Calu3 (cell line): ENCODE measurements at places on chromosomes 4 and X. TPM values are rescaled to one million over a fixed set of nuclear protein-coding genes. Genes with fewer than 3 reads are reported as not detected.
A peak's percentile ranks its signal among the peaks of the same experiment; 100 is the strongest.

DNA sequence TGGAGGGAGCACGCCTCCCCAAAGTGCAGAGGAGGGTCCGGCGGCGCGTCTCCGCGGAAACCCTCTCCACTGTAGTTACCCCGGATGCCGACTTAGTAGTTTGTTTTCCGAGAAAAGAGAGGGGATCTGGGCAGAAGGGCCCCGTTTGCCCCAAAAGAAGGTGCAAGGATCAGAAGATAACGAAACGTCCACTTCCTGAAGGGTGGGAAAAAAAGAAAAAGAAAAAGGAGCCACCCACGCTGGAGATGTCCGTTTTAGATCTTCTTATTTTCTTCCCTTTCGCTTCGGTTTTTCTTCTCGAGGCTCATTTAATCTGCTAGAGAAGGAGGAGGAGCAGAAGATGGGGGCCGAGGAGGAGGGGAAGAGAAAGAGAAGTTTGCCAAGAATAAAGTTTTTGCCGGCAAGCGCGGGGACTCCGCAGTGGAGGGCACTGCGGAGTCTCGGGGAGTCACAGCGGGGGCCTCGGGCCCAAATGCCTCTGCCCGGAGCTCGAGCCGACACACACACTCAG is 517 bp downstream of the LEF1 start:
- no peak overlapping the region for H3K27ac ChIP-seq
- H3K4me3 ChIP-seq: peak overlapping the region; percentile 82
- peaks cover 72% of the 10 kb centered on the region for H3K27me3 ChIP-seq
- DNase-seq: no peak

The PRDX4 gene
- 129 and 132 TPM in 2 replicates for total RNA-seq

- no peak overlapping the region for H3K27ac ChIP-seq
- H3K4me3 ChIP-seq: no peak overlapping the region
- no peak for DNase-seq
Observed at GRCh38 chr4:6887591-6888371, 21.8 kb upstream of the TBC1D14 start.

DNA sequence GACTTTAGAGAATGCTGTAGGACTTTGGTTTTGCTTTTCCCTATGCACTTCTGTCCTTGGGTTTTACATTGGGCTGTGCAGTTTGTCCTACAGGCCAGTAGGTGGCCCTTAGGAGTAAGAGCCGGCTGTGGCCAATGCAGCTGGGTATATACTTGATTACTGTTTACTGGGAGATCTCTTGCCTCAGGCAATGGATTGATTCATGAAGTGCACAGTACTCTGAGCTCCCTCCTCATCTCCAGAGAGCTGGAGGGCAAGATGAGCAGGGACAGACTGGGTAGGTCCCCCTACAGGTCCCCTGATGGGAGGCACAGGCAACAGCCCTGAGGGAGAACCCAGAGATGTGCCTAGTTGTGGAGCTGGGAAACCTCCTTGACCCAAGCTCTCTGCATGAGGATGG is 103.8 kb upstream of the QRFPR start:
- DNase-seq: peak; percentile 19
- H3K4me1 ChIP-seq: no peaks in the 10 kb centered on the region
- no peaks in the 10 kb centered on the region for H3K36me3 ChIP-seq
- H3K27me3 ChIP-seq: no peaks in the 10 kb centered on the region
- H3K27ac ChIP-seq: no peak overlapping the region

The FRMD7 gene
- total RNA-seq: not detected in 2 replicates

GRCh38 chr4:79915246-79915645 is 157.8 kb downstream of the ANTXR2 start:
- no peaks in the 10 kb centered on the region for H3K27me3 ChIP-seq
- no peaks in the 10 kb centered on the region for H3K36me3 ChIP-seq
- no peak overlapping the region for H3K27ac ChIP-seq
- no peak overlapping the region for H3K4me3 ChIP-seq
- no peak for DNase-seq
- no peaks in the 10 kb centered on the region for H3K4me1 ChIP-seq

GRCh38 chr4:37978248-37978924 is 18.2 kb downstream of the PTTG2 start:
- H3K27ac ChIP-seq: peak overlapping the region; percentile 17
- no peaks in the 10 kb centered on the region for H3K27me3 ChIP-seq
- H3K36me3 ChIP-seq: peaks cover 6% of the 10 kb centered on the region
- DNase-seq: peak; percentile 28
- H3K4me3 ChIP-seq: peak overlapping the region; percentile 67
- H3K4me1 ChIP-seq: peaks cover 26% of the 10 kb centered on the region

DNA sequence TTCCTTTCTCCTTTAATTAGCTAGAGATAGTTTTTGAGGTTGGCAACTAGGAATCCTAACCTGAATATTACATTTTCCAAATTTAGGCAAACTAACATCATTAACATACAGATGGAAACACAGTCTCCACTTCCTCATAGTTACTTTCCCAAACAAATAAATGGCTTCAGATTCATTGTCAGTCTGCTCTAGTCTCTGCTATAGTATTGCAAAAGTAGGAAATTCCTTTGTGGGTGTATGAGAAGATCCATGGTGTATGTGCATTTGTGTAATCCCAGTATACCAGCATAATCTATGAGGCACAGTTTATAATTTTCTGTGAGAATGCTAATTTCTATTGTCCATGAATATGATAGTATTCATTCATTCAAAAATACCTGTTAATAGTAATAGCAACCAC is 3.0 kb upstream of the NDP start:
- DNase-seq: no peak
- H3K27ac ChIP-seq: no peak overlapping the region
- H3K36me3 ChIP-seq: peaks cover 12% of the 10 kb centered on the region
- no peaks in the 10 kb centered on the region for H3K27me3 ChIP-seq

GRCh38 chr4:98565681-98566301 is 92.6 kb downstream of the TSPAN5 start:
- H3K36me3 ChIP-seq: no peaks in the 10 kb centered on the region
- no peaks in the 10 kb centered on the region for H3K4me1 ChIP-seq
- no peak overlapping the region for H3K27ac ChIP-seq
- no peak for DNase-seq
- no peaks in the 10 kb centered on the region for H3K27me3 ChIP-seq

The TMEM150C gene
- 0.98 and 1.4 TPM in 2 replicates for total RNA-seq

DNA sequence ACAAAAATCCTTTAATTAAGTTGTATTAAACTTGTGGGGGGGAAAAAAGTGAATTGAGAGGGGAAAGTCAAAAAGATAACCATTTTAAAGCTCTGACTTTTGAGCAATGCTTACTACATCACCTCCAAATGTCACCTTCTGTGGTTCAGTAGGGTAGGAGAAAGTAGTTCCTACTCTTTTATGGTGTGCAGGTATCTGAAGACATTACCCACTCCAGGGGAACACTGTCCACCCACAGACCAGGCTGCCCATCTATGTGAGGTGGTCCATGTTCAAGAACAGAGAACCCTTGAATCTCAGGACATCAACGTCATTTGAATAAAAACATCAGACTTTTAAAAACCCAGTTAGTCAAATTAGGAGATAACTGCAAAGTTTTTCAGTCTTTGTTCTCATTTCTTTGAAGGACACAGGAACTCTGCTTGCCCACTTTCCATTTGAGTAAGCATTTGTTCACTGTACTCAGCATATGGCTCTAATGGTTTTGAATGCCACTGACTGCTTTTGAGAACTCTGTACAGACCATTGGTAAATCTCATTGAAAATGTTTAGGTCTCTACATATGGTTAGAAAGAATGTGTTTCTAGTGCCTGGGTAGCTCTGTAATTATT is 18.4 kb downstream of the NMU start:
- no peak overlapping the region for H3K4me3 ChIP-seq
- no peak overlapping the region for H3K27ac ChIP-seq
- no peaks in the 10 kb centered on the region for H3K36me3 ChIP-seq
- H3K27me3 ChIP-seq: no peaks in the 10 kb centered on the region
- no peak for DNase-seq
- no peaks in the 10 kb centered on the region for H3K4me1 ChIP-seq

GRCh38 chr4:38025665-38026064 is 65.5 kb downstream of the PTTG2 start:
- H3K27ac ChIP-seq: no peak overlapping the region
- H3K36me3 ChIP-seq: no peaks in the 10 kb centered on the region
- no peak overlapping the region for H3K4me3 ChIP-seq
